ENCODE measurements at places on chromosomes 7 and 10.

GRCh38 chr7:44224080-44224973 is 23.5 kb downstream of the YKT6 start:
- no peak for DNase-seq

- DNase-seq: no peak
These were observed 182.6 kb downstream of the NEBL start for GRCh38 chr10:20714518-20714917.

DNA sequence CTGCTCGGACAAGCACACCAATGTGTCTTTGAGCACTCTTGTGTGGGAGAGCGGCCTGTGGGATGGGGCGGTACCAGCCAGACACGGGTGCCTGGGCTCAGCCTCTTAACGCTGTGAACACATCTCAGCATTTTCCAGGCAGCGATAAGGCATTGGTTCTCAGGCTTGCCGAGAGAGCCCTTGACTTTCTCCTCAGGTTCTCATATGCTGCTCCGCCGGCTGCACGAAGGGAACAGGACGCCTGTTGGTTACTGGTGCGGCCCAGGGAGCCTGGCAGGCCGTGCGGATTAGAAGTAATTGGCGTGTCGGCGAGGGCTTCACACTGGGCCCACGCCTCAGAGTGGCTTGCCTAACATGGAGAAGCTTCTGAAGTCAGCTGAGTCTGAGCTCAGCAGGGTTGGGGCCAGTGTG is 456.7 kb upstream of the FOXK1 start:
- no peak for DNase-seq

DNA sequence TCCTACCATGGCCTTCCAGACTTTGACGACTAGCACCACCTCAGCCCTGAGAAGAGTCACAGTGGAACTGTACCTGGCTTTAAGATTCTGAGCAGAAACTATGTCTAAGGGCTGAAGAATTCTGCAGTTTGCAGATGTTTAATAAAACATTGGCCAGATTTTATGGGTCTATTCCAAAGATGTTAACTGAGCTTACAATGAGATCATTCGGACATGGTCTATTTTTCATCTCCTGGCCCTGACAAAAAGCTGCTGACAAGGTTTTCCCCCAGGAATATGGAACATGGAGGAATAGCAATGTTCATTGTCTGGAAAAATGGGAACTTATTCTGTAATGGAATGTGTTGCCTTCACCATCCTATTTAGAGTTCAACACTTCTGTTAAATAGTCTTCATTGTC is 66.4 kb downstream of the PTF1A start:
- DNase-seq: no peak

GRCh38 chr10:67225226-67225625 is 299.4 kb downstream of the LRRTM3 start:
- DNase-seq: no peak

DNA sequence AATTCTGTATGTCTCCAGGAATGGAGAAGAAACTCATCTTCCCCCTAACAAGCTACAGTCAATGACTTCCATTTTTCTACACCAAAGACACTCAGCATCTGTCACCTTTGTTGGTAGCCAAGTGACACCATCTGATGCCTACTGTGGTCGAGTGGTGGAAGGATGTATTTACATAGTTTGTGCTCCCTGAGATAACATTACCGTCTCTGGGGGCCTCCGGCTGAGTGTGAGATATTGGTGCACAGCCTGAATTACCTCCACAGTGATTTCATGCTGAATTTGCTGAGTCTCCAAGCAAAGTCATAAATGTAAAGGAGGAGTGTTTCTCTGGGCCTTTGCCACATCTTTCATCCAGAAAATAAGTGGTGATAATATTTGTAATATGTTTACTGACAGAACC is 114.0 kb downstream of the GRID1 start:
- no peak for DNase-seq

DNA sequence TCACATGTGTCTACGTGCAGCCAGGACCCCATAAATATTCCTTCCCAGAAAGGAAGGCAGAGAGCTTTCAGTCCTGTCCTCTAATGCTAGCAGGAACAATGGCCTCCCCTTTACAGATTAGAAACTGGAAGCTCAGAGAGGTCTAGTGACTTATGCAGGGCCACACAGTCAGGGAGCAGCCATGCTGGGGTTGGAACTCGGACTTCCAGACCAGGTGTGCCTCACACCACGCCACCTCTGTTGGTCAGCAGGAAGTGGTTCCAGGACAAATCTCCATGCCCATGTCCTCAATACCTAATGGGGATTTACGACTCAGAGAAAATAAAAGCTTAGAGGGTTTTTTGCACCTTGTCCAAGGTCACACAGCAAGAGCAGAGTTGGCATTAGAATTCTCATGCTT is 378.9 kb downstream of the RPS24 start:
- DNase-seq: no peak

- no peak for DNase-seq
These were observed 664 bp upstream of the UBE3C start for GRCh38 chr7:157138101-157138423.

GRCh38 chr10:932589-932988 is 1.1 kb upstream of the LARP4B start:
- no peak for DNase-seq

DNA sequence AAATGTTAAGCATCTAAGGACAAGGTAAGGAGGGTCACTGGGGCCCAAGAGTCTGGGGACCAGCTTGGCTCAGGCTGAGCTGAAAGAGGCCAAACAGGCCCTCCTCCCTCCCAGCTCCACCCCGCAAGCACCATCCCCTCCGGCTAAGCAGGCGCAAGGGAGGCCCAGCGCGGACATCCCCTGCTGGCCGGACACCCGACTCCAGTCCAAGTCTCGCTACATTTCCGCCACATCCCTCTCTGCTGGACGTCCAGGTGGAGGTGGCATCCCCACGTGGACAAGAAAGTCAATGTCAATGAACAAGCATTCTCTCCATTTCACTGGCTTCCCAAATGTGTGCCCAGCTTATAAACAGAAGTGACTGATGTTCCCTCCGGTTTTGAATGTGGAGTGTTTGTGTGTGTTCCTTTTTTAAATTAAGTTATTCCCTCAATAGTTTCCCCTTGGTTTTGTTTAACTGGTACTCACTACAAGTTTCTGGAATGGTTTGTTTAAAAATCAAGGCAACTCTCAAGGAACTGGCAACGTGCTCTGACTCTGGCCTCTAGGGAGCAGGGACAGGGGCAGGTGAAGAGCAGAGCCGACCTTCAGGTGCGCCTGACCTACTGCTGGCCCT is 35.4 kb downstream of the PSAP start:
- DNase-seq: no peak

- no peak for DNase-seq
These were observed 382.9 kb upstream of the NPVF start for GRCh38 chr7:25611196-25611595.

- no peak for DNase-seq
These were observed 1.8 kb downstream of the MUC17 start for GRCh38 chr7:101021703-101022102.

DNA sequence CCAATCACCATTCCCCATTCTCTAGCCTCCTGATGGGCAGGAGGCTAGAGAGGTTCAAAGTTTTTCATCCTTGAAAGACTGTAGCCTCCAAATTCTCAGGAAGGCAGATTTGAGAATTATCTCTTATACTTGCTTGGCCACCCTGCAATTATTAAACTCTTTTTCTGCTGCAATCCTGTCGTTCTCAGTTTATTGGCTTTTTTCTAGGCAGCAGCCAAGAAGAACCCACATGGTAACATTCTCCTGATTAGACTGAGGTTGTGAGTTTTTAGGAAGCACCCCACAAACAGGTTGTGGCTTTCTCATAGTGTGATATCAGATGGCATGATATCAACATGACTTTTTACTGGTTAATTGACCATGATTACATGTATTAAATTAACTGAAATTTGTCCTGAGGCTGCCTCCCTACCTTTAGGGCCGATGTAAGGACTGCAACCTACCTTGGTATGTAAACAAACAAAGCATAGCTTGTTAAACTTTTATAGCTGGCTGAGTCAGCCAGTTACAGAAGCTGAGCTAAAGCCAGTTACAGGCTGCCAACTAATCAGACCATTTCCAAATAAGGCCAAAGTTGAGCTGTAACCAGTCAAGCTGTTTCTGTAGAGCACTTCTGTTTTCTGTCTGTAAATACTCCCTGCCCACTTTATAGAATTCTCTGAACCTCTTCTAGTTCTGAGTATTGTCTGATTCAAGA is 3.2 kb upstream of the ZNF248 start:
- DNase-seq: no peak

GRCh38 chr10:17438583-17438982 is 15.8 kb downstream of the ST8SIA6 start:
- no peak for DNase-seq

DNA sequence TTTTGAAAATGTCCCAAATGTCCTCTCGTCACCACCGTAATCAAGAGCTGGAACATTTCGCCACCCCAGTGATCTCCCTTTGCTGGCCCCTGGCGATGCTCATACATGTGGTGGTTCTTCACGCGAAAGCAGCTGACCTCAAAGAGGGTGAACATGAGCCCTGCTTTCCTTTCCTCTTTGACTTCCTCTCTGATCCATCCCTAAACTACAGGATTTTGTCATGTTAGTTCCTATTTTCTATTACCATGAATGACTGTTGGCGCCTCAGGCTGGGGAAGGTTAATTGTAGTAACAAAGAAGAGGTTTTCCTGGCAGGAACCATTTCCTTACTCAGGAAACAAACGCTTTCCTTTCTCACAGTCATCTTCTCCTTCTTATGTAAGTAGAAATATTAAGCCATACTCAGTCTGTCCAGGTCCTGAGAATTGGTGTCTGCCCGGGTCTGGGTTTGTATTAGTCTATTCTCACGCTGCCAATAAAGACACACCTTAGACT is 114.5 kb downstream of the INSYN2A start:
- DNase-seq: no peak

GRCh38 chr7:151837285-151838042 is 39.5 kb downstream of the PRKAG2 start:
- DNase-seq: no peak

- DNase-seq: no peak
These were observed 193.5 kb upstream of the GPR26 start for GRCh38 chr10:123472606-123473005.

GRCh38 chr10:113199459-113199858 is 249.4 kb downstream of the TCF7L2 start:
- DNase-seq: no peak

- DNase-seq: no peak
These were observed 65.8 kb downstream of the APBB1IP start for GRCh38 chr10:26503911-26504310.

GRCh38 chr10:66804962-66805361 is 120.9 kb upstream of the LRRTM3 start:
- DNase-seq: no peak

DNA sequence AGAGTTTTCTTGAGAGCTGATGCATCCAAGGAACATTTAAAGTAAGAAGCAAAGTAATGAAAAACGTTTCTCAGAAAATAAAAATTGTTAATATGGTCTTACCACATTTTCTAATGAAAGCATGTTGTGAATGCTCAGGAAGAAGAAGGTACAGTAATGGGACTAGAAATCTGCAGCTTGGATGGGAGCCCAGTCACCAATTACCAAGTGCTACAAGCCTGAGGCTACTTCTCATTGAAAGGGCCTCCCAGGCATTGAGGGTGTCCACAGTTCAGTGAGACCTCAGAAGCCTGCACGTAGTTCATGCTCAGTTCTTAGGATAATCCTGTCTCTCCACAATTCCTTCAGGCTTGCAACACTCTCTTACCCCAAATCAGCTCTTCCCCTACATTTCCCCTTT is 17.6 kb downstream of the PTN start:
- no peak for DNase-seq

DNA sequence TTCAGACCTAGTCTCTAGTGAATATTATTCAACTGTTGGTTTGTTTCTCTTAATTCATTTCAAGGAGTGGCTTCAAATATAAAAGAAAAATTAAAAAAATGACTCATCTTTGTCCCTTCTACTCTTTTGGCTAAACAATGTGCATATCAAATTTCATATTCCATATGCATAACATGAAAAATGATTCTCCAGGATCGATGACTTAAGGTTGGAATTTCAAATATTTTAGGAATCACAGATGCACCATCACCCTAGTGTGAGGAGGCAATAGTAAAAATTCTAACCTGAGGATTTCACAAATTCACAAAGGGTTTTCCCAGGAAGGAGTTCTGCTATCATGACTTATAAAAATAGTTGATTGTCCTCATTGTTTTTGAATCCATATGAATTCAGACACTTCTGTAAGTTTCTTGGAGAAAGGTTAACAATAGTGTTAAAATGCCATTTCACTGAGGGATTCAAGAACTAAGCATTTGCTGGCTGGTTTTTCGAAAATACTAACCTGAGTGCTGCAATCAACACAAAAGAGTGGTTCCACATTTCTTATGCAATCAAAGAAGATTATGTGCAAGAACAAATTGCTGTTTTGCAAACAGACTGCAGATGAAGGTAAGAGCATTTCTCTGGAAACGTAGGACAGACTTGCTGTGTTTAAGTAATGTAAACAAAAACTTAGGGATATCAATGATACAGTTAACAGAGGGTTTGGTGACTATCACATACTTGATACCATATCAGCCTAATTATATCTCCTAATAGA is 547.5 kb upstream of the LRRTM3 start:
- no peak for DNase-seq

GRCh38 chr10:124198125-124198501 is 104.7 kb upstream of the CHST15 start:
- no peak for DNase-seq

- DNase-seq: no peak
These were observed 487.6 kb upstream of the MGMT start for GRCh38 chr10:128979405-128979804.

DNA sequence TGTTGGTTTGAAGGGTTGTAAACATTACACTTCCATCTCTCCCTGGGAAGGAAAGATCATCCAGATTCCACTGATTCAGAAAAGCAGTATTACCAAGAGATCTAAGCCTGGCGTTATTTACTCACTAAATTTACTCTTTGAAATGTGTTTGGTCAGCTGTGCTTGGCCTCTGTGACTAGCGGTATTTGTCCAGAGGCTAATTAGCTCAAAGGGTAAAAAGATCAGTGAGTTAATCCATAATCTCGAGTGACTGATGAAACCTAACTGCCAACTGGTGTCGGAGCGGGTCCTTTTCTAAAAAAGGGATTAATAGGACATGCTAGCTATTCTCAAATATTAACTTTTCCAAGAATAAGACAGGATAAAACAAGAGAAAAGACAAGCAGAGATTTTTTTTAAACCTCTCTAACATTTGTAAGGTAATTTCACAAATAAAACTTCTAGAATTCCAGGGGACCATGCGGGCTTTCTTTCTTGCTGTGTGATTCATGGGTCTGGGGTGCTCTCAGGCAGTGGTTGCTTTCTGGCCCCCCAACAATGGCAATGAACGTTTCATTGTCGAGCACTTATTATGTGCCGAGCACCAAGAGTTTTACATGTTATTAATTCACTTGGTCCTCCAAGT is 247.3 kb upstream of the AOAH start:
- no peak for DNase-seq

- DNase-seq: no peak
These were observed 2.0 kb downstream of the CPA2 start for GRCh38 chr7:130268463-130269317.

Measured in stimulated activated CD8-positive, alpha-beta memory T cell treated with anti-CD3 and anti-CD28 coated beads, Interleukin-12 subunit alpha, Interleukin-12 subunit beta, amount 100 ng/mL, for 1 hour (primary cell).